ENCODE measurements at places on chromosomes 3 and 15. TPM values are rescaled to one million over a fixed set of nuclear protein-coding genes. Genes with fewer than 3 reads are reported as not detected.

The PLSCR1 gene
- 22.8 TPM for total RNA-seq

The DALRD3 gene
- 81.0 TPM for total RNA-seq

The PROK2 gene
- not detected for total RNA-seq

The LYZL4 gene
- 4.3 TPM for total RNA-seq

The TNNC1 gene
- total RNA-seq: 1,875 TPM

The FOXB1 gene
- total RNA-seq: not detected

The CIB1 gene
- total RNA-seq: 18.1 TPM

The STAC gene
- total RNA-seq: 16.6 TPM

The PATL2 gene
- total RNA-seq: 0.33 TPM

The CHMP2B gene
- total RNA-seq: 20.0 TPM

GRCh38 chr3:25834346-25834745, 44.5 kb downstream of the OXSM start:
- H3K36me3 ChIP-seq: no peaks in the 10 kb centered on the region
- H3K27ac ChIP-seq: no peak overlapping the region
- no peaks in the 10 kb centered on the region for H3K27me3 ChIP-seq
- H3K4me1 ChIP-seq: no peaks in the 10 kb centered on the region

- no peak overlapping the region for H3K4me3 ChIP-seq
- peaks cover 2% of the 10 kb centered on the region for H3K4me1 ChIP-seq
- no peak overlapping the region for H3K27ac ChIP-seq
- no peaks in the 10 kb centered on the region for H3K27me3 ChIP-seq
These were observed 4.6 kb downstream of the ALAS1 start for GRCh38 chr3:52202384-52203077.

- peaks cover 20% of the 10 kb centered on the region for H3K27me3 ChIP-seq
- H3K27ac ChIP-seq: no peak overlapping the region
- H3K4me3 ChIP-seq: no peak overlapping the region
- no peaks in the 10 kb centered on the region for H3K36me3 ChIP-seq
These were observed 116.5 kb downstream of the CMSS1 start for GRCh38 chr3:99933971-99934750.

DNA sequence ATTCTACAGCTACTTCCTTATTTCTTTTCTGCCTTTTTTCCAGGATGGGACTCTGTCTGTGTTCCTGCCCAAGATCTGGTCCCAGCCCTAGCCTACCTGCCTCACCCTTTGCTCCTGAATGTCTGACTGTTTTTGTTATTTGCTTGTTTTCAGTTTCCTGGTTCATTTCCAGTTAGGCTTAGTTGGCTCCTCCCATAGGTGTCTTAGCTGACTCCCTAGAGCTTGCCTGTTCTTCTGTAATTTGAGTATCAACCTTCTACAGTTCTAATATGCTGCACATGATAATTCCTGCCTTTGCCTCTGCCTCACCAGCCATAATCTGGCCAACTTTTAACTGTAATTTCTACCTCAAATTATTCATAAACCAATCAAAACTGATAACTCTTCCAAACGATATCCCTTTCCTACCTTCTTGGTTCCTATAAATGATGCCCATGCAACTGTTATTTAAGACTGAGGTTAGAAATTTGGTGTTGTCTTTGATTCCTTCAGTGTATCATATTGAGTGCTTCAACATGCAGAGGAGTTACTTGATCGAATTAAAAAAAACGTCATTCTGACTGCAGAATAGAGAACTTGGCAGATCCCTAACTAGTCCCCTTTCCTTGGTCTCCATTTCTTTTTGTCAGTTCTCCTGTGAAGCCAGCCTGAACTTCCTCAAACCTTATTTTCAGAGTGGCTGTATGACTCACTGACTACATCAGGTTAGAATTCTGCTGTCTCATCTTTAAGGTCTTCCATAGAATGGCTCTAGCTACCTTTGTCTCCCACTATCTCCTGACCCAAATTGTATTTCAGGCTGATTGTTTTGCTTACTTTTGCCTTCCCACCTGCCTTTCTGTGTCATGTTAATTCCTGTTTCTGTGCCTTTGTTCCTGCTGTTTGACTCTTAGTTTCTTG, 8.4 kb downstream of the GOLM2 start:
- H3K4me1 ChIP-seq: peaks cover 5% of the 10 kb centered on the region
- peak; percentile 29 for DNase-seq
- no peaks in the 10 kb centered on the region for H3K27me3 ChIP-seq
- H3K27ac ChIP-seq: peak overlapping the region; percentile 25
- H3K4me3 ChIP-seq: no peak overlapping the region
- no peaks in the 10 kb centered on the region for H3K36me3 ChIP-seq

DNA sequence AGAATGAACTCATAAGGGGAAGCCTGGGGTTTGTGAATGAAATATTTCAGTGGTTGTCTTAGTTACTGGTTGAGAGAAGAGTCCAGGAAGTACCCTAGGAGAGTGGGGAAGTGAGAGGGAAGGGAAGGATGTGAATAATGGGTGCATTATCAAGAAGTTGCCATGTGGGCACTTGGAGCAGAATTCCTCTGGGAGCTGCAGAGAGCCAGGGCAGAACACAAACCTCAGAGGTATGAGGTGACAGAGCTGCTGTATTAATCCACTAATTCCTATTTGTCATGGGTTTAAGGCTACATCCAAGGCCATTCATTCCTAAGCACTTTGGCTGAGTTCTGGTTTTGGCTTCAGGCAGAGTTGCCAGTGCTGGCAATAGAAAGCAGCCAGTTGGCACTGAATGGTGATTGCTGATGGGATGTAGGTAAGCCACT, 29.0 kb downstream of the NDUFB4 start:
- no peaks in the 10 kb centered on the region for H3K36me3 ChIP-seq
- H3K27ac ChIP-seq: no peak overlapping the region
- H3K27me3 ChIP-seq: no peaks in the 10 kb centered on the region
- DNase-seq: no peak
- H3K4me1 ChIP-seq: no peaks in the 10 kb centered on the region

DNA sequence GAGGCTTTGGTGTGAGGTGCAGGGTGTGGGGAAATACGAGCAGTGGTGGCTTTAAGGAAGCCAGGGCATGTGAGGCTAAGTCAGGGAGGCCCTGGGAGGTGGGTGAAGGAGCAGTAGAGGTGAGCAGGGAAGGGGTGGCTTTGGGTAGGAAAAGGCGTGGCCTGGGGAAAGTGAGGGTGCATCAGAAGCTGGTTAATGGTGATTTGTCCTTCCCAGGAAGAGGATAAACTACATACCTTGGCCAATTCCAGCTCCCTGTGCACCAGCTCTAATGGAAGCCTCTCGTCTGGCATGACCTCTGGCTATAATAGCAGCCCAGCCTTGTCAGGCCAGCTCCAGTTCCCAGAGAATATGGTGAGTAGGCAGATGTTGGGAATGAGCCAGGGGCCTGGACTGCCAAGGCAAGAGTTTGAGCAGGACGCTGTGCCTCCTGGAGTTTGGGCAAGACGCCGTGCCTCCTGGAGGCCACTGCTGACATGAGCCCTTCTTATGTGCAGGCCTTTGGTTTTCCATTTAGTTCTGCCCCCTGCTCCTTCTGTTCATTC, 41.3 kb downstream of the CDAN1 start:
- no peak for DNase-seq
- no peaks in the 10 kb centered on the region for H3K27me3 ChIP-seq
- no peaks in the 10 kb centered on the region for H3K4me1 ChIP-seq
- H3K4me3 ChIP-seq: no peak overlapping the region

- no peaks in the 10 kb centered on the region for H3K36me3 ChIP-seq
- no peaks in the 10 kb centered on the region for H3K27me3 ChIP-seq
- H3K4me3 ChIP-seq: no peak overlapping the region
- H3K27ac ChIP-seq: no peak overlapping the region
These were observed 10.7 kb downstream of the BDH1 start for GRCh38 chr3:197545101-197545500.

DNA sequence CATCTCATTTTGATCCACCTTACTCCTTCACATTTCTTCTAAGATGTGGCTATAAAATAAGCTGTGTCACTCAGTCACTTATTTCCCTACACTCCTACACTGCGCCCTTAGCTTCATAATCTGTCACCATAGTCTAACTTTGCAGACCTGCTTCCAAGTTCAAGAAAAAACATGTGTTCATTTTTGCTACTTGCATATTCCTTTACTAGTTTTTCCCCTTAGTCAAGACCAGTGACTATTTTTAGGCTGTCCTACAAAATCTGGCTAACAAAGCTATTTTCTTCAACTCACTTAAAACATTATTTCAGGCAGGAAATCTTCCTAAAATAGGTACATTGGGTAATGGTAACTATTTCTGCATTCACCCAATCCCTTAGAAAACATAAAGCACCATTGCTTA, 272.5 kb downstream of the TBC1D5 start:
- no peaks in the 10 kb centered on the region for H3K4me1 ChIP-seq
- H3K4me3 ChIP-seq: no peak overlapping the region
- no peak overlapping the region for H3K27ac ChIP-seq
- DNase-seq: no peak
- no peaks in the 10 kb centered on the region for H3K27me3 ChIP-seq

DNA sequence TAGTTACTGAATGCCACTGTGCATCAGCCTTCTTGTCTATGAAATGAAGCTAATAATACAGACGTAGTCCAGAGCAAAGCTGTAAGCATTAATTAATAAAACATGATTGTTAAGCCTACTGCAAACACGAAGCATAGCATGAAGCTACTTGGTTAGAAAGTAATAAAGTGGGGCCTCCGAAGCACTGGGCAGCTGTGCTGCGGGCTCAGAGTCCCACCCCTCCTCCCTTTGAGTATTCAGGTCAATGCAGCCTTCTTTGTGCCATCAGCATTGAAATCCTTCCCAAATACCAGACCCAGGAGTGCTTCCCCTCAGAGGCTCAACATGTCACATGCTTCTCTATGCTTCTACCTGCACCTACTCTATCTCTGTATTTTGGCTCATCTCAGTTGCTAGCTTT, 1112.6 kb downstream of the IGSF11 start:
- no peaks in the 10 kb centered on the region for H3K36me3 ChIP-seq
- H3K27me3 ChIP-seq: peaks cover 43% of the 10 kb centered on the region
- DNase-seq: no peak
- H3K27ac ChIP-seq: no peak overlapping the region
- no peak overlapping the region for H3K4me3 ChIP-seq

- H3K27me3 ChIP-seq: no peaks in the 10 kb centered on the region
- H3K36me3 ChIP-seq: no peaks in the 10 kb centered on the region
- peaks cover 11% of the 10 kb centered on the region for H3K4me1 ChIP-seq
- DNase-seq: peak; percentile 94
- H3K4me3 ChIP-seq: no peak overlapping the region
These were observed 21.5 kb downstream of the PLD1 start for GRCh38 chr3:171788546-171789351.

GRCh38 chr3:29319262-29319661, 38.4 kb downstream of the RBMS3 start:
- no peak overlapping the region for H3K4me3 ChIP-seq
- no peaks in the 10 kb centered on the region for H3K27me3 ChIP-seq
- H3K4me1 ChIP-seq: peaks cover 14% of the 10 kb centered on the region
- no peak for DNase-seq

GRCh38 chr3:25427942-25428788, at the start of gene RARB:
Gene RARB, plus strand, starts transcription at chr3:25428263. Its CDS starts 469 bp downstream, at chr3:25428732.
- DNase-seq: peak; percentile 97
- H3K27ac ChIP-seq: peak within 1 kb of the TSS; percentile 99
- H3K4me3 ChIP-seq: peak within 1 kb of the TSS; percentile 81
- no peaks in the 10 kb centered on the region for H3K36me3 ChIP-seq

GRCh38 chr3:148957586-148957985, 33.8 kb upstream of the GYG1 start:
- H3K4me3 ChIP-seq: no peak overlapping the region
- peaks cover 5% of the 10 kb centered on the region for H3K4me1 ChIP-seq
- H3K27ac ChIP-seq: no peak overlapping the region
- no peaks in the 10 kb centered on the region for H3K36me3 ChIP-seq

GRCh38 chr3:159805411-159805772, 183.2 kb upstream of the IL12A start:
- H3K36me3 ChIP-seq: no peaks in the 10 kb centered on the region
- no peaks in the 10 kb centered on the region for H3K4me1 ChIP-seq
